ENCODE measurements at places on chromosomes 7 and 10. TPM values are rescaled to one million over a fixed set of nuclear protein-coding genes. Genes with fewer than 3 reads are reported as not detected.

TMEM254 gene
- total RNA-seq, result 12.3 TPM

- no peaks in the 10 kb centered on the region for H3K36me3 ChIP-seq
- no peaks in the 10 kb centered on the region for H3K4me1 ChIP-seq
- no peak overlapping the region for H3K4me3 ChIP-seq
- H3K27ac ChIP-seq, result no peak overlapping the region
Observed at GRCh38 chr10:5618829-5619228, 47.6 kb downstream of the ASB13 start.

GRCh38 chr10:63865210-63865609, 344.0 kb downstream of the REEP3 start:
- no peaks in the 10 kb centered on the region for H3K36me3 ChIP-seq
- no peak for DNase-seq
- H3K27ac ChIP-seq, result no peak overlapping the region

DNA sequence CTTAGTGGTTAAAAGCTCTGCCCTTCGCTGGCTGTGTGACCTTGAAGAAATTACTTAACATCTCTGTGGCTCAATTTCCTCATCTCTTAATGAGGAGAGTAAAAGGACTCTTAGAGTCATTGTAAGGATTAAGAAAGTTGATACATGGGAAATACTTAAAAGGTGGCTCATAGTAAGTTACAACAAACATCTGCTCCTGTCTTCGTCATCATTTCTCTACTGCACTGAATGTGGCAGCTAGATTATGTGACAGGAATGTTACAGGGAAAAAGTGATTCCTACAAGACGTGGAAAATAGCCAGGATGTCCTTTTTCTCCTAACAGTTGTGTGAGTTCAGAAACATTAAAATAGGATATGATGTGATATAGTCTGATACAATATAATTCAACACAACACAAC, 184.7 kb downstream of the FRMD4A start:
- no peak for DNase-seq
- H3K27me3 ChIP-seq, result peaks cover 32% of the 10 kb centered on the region
- H3K27ac ChIP-seq, result no peak overlapping the region
- H3K4me3 ChIP-seq, result no peak overlapping the region

GRCh38 chr7:152564656-152565250, 111.2 kb downstream of the XRCC2 start:
- no peak for DNase-seq
- no peaks in the 10 kb centered on the region for H3K36me3 ChIP-seq
- no peak overlapping the region for H3K4me3 ChIP-seq
- H3K4me1 ChIP-seq, result peaks cover 6% of the 10 kb centered on the region

GRCh38 chr10:6518791-6519429, 61.2 kb downstream of the PRKCQ start:
- no peak for DNase-seq
- H3K4me3 ChIP-seq, result peak overlapping the region; percentile 50
- H3K27me3 ChIP-seq, result no peaks in the 10 kb centered on the region
- peaks cover 29% of the 10 kb centered on the region for H3K36me3 ChIP-seq
- H3K27ac ChIP-seq, result peak overlapping the region; percentile 82
- H3K4me1 ChIP-seq, result peaks cover 82% of the 10 kb centered on the region

GRCh38 chr7:137160236-137160635, 183.3 kb downstream of the PTN start:
- no peaks in the 10 kb centered on the region for H3K27me3 ChIP-seq
- no peaks in the 10 kb centered on the region for H3K36me3 ChIP-seq
- no peak for DNase-seq
- no peak overlapping the region for H3K4me3 ChIP-seq
- H3K4me1 ChIP-seq, result no peaks in the 10 kb centered on the region

GRCh38 chr10:125639846-125640245, 43.1 kb downstream of the TEX36 start:
- no peaks in the 10 kb centered on the region for H3K36me3 ChIP-seq
- peaks cover 9% of the 10 kb centered on the region for H3K27me3 ChIP-seq
- no peaks in the 10 kb centered on the region for H3K4me1 ChIP-seq
- no peak for DNase-seq
- H3K27ac ChIP-seq, result no peak overlapping the region
- H3K4me3 ChIP-seq, result no peak overlapping the region

CUL1 gene
- 61.2 TPM for total RNA-seq

All from activated CD8-positive, alpha-beta T cell treated with anti-CD3 and anti-CD28 coated beads for 36 hours (primary cell).